ENCODE measurements at places on chromosomes 7 and 10. TPM values are rescaled to one million over a fixed set of nuclear protein-coding genes. Genes with fewer than 3 reads are reported as not detected.

MALRD1 gene
- not detected for total RNA-seq

CFTR gene
- not detected for total RNA-seq

ANXA8L1 gene
- total RNA-seq = 97.3 TPM

JCAD gene
- total RNA-seq = 21.3 TPM

BUD31 gene
- total RNA-seq = 132 TPM

LIPN gene
- total RNA-seq = not detected

TMEM248 gene
- total RNA-seq = 85.8 TPM

RARRES2 gene
- not detected for total RNA-seq

ASB15 gene
- total RNA-seq = not detected

CCDC172 gene
- total RNA-seq = not detected

CARD11 gene
- 2.7 TPM for total RNA-seq

SLC16A9 gene
- total RNA-seq = 0.07 TPM

MBL2 gene
- total RNA-seq = not detected

POP7 gene
- total RNA-seq = 92.9 TPM

PIK3CG gene
- total RNA-seq = not detected

TMEM196 gene
- total RNA-seq = not detected

TUBB8 gene
- total RNA-seq = 0.15 TPM

MSS51 gene
- total RNA-seq = 0.48 TPM

XRCC2 gene
- 5.2 TPM for total RNA-seq

GSTO2 gene
- 1.9 TPM for total RNA-seq

DEPP1 gene
- 3.2 TPM for total RNA-seq
